ENCODE measurements at places on chromosomes 1 and 21.

GRCh38 chr1:149884433-149885338, 14.7 kb upstream of the BOLA1 start:
- DNase-seq = no peak

GRCh38 chr1:208289716-208290115, 45.5 kb upstream of the PLXNA2 start:
- DNase-seq = no peak

DNA sequence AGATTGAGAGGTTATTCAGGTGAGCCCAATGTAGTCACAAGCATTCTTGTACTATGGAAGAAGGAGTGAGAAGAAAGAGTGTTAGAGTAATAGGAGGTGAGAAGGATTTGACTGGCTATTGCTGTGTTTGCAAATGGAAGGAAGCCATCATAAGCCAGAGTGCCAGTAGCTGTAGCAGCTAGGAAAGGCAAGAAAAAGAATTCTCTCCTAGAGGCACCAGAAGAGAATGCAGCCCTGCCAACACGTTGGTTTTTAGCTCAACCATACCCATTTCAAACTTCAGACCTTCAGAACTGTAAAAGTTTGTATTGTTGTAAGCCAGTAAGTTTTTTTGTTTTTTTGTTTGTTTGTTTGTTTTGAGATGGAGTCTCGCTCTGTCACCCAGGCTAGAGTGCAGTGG, 8.9 kb upstream of the IL12RB2 start:
- no peak for DNase-seq

DNA sequence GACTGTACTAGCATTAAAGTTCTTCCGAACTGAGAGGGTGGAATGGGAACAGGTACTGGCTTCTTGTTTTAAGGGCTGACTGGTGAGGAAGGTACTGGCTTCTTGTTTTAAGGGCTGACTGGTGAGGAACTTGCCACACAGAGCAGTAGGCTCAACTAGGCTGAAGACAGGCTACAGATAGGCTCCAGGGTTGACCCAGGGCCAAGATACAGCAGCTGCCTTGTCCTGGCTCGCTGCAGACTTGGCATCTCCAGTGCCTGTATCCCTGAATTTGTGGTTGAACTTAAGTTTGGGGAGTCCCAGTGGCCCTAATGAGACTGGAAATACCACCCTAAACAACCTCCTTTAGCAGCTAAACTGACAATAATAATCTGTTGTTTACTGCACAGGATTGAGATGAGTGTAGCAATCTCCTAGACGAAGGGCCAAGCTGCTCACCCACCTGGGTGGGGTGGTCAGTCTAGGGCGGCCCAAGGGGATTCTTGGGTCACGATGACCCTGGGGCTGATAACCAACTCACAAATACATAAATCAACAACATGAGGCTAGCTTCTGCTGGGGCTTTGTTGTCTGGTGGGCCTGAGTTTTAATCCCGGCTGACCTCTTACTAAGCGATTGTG, 227.1 kb downstream of the DISC1 start:
- no peak for DNase-seq

DNA sequence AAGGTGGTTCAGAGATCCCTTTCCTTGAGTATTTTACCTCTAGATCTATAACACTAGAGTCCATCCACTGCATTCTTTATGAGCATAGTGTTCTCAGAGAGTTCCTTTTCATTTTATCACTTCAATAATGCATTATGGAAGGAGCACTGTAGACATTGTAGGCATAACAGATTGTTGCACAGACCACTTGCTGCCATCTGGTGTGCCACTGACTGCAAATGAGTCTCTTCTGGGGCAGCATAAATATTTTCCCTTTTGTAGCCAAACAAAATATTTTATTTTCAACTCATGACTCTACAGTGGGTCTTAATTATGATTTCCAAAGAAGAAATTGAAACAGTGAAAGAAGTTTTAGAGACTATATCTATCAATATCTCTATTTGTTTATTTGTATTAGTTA, 290.4 kb downstream of the OLFM3 start:
- DNase-seq = no peak

DNA sequence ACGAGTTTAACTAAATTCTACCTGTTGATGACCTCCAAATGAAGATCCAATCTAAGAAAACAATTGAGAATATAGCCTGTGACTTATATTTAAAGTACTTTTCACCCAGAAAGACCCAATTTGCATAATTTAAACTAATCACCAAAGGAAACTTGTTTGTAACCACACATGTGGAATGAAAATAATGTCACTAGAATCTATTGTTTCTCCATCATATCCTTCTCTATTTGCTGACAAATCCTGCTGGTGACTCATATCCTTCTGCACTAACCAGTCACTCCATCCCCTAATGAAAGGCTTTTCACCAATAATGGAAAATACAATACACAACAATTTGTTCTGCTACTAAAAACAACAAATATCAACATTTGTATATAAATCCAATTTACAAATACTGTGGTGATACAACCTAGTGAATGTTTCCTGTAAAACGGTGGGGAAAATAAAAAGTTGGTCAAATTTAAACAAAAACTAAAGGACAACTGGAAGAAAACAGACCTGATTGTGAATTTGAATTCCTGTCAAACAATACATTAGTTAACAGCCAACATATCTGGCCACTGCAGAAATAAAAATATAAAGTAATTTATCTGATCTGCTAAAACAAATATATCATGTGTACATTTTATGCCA, 6.5 kb downstream of the PTP4A2 start:
- DNase-seq = no peak

DNA sequence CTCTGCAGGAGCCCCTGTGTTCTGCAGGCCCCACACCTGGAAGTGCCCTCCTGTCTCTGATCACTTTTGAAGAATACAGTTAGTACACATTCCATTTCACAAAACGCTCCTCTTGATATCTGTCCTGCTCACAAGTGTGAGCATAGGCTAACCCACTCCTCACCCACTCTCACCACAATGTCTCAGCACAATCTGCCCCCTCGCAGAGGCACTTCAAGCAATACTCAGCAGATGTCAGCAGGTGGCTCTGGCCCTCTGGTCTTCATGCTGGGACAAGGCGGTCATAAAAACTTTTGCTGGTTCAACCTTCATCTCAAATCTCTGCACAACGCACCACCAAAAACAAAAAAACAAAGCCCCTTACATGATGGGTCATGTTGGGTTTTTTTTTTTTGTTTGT, 671.2 kb downstream of the MATN1 start:
- DNase-seq = no peak

- DNase-seq = no peak
Observed at GRCh38 chr1:183228347-183229220, 42.5 kb downstream of the LAMC2 start.

DNA sequence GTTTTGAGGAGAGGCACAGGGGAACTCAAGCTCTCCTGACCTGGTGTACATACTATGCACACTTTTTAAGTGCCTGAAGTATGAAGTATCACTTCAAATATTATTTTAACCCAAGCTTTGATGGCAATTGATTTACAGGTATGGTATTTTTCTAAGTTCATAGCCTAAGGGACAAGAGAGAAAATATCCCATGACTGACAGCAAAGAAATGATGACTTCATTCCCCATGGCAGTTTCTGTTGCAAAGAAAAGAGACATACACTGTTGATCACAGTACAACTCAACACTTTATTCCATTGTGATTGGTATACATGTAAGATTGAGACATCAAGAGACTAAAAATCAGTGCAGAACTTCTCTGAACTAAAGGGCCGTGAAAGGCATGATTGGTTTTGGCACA, 41.8 kb upstream of the BCL10 start:
- DNase-seq = no peak

- DNase-seq = no peak
Observed at GRCh38 chr1:235806123-235806522, 60.6 kb downstream of the LYST start.

DNA sequence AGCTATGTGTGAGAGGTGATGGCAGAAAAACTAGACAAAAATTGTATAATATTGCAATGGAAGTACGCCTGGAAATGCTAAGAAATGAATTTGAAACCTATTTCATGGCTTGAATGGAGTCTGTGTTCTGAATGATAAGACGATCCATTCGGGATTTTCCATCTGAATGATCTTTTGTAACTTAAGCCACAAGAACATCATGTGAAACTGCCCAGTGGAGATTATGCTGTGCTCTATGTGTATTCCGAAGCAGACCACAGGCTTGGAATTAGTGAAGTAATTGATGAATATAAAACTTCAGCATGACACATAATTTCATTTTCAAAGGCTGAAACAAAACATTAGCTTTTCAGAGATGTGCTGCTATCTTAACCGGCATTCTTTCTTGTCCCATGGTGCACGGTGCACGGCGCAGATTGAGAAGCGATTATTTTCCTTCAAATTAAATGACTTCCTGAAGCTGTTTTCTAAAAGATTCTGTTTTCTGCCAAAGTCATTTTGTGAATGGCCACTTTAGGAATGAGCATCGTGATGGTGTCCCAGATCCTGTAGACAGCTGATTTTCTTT, 652.9 kb downstream of the PLA2G4A start:
- no peak for DNase-seq

DNA sequence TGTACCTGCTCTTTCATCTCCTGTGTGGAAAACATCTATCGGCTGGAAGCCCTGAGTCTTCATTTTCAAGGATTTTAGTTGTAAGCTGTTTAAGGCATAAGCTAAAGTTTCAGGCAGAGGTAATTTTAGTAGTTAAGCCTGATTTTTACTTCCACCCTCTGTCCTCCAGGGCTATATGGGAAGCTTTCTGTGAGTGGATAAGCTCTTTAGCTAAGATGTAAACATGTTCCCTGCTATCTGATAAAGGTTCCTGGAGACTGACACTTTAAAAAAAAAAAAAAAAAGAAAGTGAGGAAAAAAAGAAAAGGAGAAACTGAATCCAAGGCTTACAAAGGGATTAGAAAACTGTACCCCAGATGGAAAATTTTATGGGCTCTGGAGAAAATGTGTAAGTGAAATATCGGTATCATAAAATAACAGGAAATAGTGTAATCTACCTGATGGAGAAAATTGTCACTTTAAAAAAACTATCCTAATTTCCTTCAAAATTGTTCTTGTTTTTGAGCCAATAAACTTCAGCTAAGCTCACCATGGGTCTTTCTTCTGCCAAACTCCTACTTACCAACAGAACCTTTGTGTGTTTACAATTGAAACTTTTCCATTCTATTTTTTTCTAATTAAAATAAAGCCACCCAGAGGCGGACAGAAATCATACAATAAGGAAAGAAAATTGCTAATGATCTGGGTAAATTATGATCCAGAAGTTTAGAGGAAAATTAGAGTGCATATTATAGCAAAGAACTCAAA, 180.5 kb downstream of the TGFB2 start:
- DNase-seq = no peak
